ENCODE measurements at places on chromosomes 2 and 18. TPM values are rescaled to one million over a fixed set of nuclear protein-coding genes. Genes with fewer than 3 reads are reported as not detected.

The ALKAL2 gene
- total RNA-seq, result not detected

The UNC80 gene
- 2.1 TPM for total RNA-seq

The LYPD6 gene
- total RNA-seq, result 2.1 TPM

The TUBA4A gene
- 30.8 TPM for total RNA-seq
